ENCODE measurements at places on chromosomes 6 and 20.

DNA sequence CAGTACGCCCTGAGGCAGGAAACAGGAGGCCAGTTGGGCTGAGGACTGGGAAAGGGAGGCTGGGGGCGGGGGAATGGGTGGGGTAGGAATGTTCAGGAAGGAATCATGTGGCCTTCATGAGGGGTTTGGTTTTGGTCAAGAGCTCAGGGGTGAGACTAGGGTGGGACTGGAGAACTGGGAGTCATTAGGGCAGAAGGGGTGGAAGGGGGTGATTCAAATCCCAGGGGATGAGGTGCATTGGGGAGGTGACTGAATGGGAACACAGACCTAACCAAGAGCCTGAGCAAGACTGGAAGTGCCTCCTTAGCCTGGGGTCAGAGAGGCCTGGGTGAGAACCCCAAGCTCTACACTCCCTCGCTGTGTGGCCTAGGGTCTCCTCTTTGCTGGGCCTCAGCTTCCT, 86.8 kb downstream of the DLGAP4 start:
- DNase-seq: no peak

GRCh38 chr6:32415521-32416019, 8.6 kb upstream of the BTNL2 start:
- DNase-seq: peak; percentile 82

- no peak for DNase-seq
These were observed 50.4 kb upstream of the TAB2 start for GRCh38 chr6:149267072-149267471.

DNA sequence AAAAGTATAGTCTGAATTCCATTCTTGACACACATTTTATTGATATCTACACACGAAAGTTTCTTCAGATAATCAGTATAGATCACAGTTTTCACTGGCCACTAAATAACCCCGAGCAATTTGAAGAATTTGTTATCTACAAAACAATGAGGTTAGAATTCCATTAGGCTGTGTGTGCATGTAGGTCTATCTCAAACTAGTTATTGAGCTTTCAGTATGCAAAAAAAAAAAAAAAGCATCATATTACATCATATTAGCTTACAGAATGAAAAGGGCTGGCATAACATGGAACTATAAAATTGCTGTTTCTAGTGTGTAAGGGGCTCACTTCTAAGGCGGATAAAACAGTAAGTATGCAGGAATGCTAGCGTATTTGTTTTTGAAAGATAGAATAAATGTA, 59.5 kb upstream of the ADGRG6 start:
- no peak for DNase-seq

- DNase-seq: no peak
These were observed 472.1 kb upstream of the RNF217 start for GRCh38 chr6:124490122-124490521.

DNA sequence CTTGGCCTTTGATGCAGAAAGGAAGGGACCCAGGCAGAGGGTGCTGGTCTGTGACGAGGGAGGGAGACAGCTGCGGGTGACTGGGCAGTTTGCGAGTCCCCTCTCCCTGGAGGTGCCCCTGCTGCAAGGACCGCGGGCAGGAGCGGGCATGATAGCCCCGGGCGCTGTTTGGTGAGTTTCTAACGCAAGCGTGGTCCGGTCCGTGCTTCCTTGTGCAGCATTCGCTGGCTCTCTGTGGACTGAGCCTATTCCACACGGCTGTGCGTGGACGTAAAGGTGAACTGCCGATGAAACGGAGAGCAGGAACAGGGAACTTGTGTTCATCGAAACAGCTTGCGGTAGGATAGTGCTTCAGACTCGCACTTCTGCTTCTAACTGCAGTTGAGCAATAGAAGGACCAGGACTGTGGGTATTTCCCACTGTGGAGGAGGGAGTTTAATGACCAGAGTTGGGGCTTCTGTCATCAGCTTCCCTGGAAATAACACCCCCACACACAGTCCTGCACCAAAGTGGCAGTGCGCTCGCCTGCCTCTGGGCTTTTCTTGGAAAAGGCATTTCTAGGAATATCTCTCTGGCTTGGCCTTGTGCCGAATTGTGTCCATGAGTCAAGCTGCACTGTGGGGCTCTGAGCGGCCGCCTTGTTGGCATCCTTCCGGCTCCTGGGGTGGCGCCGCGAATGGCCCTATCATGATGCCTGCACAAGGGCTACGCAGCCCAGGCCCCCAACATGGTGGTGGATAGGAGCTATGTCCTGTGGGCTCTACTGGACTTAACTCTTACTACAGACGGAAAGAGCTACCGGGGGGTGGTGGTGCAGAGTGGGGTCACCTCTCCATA, 48.9 kb downstream of the DUSP22 start:
- DNase-seq: no peak

- DNase-seq: no peak
These were observed 260.7 kb upstream of the MAN1A1 start for GRCh38 chr6:119610265-119610664.

DNA sequence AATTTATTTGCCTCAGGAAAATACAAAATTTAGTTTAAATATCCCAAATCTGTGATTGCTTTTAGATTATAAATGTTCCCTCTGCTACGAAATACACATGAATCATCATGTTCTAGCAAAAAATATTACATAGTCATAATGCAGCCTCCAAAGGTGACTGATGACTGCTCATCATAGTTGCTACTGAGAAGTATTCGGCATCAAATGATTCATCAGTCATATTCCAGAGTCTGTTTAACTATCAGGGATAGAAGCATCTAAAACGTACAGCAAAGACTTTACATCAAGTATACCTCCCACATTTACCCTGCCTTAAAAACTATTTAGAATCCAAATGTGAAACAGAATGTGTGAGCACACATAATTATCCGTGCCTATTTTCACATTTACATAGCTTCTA, 626.0 kb downstream of the CDH26 start:
- no peak for DNase-seq

GRCh38 chr20:59993736-59994430, 35.7 kb downstream of the CDH26 start:
- no peak for DNase-seq

GRCh38 chr20:16569246-16570153, 3.7 kb downstream of the KIF16B start:
- no peak for DNase-seq

GRCh38 chr6:100490065-100490464, 25.3 kb upstream of the SIM1 start:
- no peak for DNase-seq

DNA sequence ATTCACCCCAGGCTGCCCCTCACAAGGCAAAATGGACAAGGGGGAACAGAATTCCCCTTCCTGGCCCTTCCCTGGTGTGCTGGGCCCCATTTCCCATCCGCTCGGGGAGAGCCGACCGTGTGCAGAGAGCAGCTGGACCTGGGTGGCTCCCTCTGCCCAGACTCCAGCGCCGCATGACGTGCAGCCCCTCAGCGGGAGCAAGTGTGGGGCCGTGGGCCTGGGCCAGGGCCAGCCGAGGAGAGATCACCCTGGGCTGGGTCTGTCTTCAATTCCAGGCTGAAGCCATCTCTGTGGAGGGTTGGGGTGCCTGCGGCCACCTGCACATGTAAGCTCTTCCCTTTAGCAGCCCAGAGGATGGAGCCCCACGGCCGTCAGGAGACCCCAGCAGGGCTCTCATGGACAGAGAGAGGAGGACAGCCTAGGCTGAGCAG, 241.8 kb downstream of the TTLL2 start:
- no peak for DNase-seq

DNA sequence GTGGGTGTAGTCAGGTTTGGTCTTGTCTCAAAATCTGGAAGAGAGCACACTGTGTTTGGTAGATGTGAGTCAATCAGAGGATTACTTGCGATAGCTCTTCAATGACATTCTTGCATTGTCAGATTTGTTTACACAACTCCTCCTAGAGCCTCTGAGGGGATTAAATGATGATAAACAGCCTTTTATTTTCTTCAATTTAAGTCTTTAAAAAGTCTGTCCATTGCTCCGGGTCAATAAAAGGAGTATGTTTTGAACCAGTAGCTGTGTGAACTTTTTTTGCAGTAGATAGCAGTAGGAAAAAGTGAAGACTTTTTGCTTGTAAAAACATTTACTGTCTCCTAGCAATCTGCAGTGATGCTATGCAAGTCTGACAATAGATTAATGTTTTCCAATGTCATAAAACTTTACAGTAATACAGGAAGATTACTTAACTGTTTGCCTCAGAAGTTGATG, 49.9 kb downstream of the GJA1 start:
- no peak for DNase-seq

DNA sequence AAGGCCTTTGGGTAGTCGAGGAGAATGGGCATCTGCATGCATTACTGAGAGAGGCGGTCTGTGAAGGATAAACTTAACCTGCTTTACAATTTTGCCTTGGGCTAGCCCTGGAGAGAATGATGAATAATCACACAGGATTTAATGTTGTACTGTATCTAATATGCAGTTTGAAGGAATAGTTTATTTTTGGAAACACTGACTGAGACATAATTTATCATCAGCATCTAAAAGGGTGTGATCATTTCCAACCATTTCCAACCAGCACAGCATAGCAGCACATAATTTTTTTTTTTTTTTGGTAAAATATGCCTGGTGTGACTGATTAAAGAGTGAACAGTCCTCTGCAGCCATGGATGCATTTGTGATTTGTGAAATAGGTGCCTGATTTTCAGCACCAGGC, 519.5 kb downstream of the PHF3 start:
- no peak for DNase-seq

- DNase-seq: no peak
These were observed 129.6 kb upstream of the DOK5 start for GRCh38 chr20:54345821-54346220.

DNA sequence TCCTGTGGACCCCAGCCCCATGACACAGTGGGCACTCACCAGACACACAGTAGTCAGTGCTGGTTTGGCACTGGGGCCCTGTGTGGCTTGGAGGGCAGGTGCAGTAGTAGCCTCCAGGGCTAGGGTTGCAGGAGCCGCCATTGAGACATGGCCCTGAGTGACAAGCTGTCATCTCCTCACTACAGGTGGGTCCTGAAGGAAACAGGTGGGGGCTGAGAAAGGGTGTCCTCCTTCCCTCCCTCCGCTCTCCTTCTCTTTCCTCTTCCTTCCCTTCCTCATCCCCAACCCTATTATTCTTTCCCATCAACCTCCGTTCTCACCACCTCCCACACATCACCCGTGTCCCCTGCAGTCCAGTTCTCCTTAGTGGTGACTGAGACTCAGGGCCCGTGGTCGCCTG, 10.2 kb downstream of the NOTCH4 start:
- DNase-seq: no peak

- no peak for DNase-seq
These were observed at the start of gene ETV7 for GRCh38 chr6:36387440-36388303. Gene ETV7 (minus strand): TSS chr6:36387669. CDS start chr6:36387541, 128 bp downstream.

DNA sequence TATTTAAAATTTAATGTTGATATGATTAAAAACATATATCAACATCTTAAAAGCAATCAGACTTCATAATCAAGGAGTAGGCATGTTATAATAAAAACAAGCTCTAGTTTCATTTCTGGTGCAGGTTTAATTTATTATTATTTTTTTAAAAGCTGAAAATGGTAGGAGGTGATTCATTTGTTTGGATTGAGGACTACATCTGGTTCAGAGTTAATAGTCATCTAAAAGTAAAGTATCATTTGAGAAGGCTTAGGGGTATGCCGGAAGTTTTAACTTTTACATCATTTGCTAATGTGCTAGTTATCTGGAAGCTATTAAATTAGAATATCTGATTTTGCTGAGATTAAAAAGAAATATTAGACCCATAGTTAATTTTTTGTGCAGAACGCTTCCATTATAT, 169.5 kb upstream of the LAMA2 start:
- no peak for DNase-seq

- no peak for DNase-seq
These were observed 34.0 kb downstream of the PNLDC1 start for GRCh38 chr6:159833997-159834603.

GRCh38 chr6:2768696-2769095, 3.5 kb downstream of the WRNIP1 start:
- no peak for DNase-seq

- DNase-seq: no peak
These were observed 24.6 kb downstream of the RAMACL start for GRCh38 chr6:166561771-166562359.

DNA sequence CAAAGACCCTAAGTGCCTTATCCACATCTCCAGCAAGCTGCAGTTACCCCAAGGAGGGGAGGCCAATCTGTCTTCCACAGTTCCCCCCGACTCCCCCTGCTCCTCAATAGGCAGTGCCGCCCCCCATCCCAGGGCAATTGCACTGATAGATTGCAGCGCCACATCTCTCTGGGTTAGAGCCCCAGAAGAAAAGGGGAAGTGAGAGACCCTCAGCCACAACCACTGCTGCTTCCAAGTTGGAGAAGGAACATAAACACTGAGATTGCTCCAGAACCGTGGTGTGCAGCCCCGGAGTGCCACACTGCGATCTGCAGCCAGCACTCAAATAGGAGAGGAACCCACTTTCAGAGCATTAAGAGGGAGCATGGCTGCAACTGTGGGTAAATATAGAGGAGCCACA, 101.5 kb downstream of the RWDD2A start:
- DNase-seq: no peak

DNA sequence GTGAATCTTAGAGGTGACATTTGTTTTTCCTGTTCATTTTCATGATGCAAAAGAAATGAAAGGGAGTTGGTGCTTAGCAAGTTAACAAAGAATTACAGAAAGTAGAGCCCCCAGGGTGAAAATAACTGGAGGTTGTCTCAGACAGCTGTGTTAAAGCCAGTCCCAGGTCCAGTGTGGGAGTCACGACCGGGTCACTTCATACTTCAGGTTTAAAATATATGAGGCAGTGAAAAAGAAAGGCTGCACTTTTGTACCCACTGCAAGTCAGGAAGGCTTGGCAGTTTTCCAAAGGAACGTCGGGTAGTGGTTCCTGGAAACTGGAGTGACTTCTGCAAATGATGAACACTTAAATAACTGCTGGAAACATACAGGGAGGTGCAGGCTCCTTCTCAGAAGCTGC, 91.5 kb upstream of the THBS2 start:
- no peak for DNase-seq

GRCh38 chr20:45365444-45365970, 2.6 kb downstream of the SYS1 start:
- no peak for DNase-seq

DNA sequence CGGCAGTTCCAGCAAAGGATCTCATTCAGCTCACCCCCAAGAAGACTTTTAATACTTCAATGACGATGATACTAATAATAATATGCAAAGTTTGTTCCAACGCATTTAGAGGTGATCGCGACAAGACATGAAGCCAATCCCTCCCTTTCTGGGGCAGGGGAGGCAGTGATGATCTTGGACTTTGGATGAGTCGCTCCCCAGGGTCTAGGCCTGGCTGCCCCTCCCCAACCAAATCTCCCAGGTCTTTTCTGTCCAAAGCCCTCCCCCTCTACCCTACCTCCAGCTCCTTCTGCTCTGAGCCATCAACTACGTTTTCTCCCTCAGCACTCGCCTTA, 33.9 kb downstream of the HLA-A start:
- no peak for DNase-seq

DNA sequence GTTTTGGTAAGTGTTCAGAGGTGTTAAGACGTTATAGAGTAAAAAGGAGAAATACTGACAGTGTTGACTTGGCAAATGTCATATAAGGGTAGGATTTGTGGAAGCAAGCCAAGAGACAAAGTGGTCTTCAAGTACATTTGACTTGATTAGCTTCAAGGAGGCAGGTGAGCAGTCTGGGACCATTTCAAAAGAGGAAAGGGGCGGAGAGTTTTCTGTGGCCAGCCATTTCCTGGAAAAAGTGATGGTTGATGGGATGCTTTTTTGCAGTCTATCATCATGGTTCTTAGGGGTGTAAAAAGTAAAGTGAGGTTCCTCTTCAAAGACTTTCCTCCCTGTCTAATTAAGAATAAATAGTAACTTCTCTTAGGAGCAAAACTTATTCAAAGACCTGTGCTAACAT, 28.7 kb downstream of the FKBP1A start:
- no peak for DNase-seq

- no peak for DNase-seq
These were observed 117.9 kb upstream of the ZNF217 start for GRCh38 chr20:53711333-53712211.

Data from islet precursor cell (in vitro differentiated cells).